ENCODE measurements at places on chromosomes 3 and 15.

DNA sequence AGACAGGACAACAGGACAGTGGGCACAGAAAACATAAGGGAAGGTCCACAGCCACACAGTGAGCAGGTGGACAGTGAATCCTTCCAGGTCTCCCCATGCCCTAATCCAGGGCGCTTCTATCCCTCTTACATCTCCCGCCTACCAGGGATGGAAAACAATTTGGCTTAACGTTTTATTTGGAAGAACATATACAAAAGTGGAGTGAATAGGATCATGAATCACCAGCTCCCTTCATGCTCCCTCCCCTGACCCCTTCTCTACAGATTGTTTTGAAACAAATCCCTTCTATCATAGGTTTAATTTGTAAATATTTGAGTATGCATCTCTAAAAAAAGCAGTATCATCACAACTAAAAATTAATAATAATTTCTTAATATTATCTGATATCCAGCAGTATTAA is 52.5 kb downstream of the CLDN11 start:
- no peak for DNase-seq

DNA sequence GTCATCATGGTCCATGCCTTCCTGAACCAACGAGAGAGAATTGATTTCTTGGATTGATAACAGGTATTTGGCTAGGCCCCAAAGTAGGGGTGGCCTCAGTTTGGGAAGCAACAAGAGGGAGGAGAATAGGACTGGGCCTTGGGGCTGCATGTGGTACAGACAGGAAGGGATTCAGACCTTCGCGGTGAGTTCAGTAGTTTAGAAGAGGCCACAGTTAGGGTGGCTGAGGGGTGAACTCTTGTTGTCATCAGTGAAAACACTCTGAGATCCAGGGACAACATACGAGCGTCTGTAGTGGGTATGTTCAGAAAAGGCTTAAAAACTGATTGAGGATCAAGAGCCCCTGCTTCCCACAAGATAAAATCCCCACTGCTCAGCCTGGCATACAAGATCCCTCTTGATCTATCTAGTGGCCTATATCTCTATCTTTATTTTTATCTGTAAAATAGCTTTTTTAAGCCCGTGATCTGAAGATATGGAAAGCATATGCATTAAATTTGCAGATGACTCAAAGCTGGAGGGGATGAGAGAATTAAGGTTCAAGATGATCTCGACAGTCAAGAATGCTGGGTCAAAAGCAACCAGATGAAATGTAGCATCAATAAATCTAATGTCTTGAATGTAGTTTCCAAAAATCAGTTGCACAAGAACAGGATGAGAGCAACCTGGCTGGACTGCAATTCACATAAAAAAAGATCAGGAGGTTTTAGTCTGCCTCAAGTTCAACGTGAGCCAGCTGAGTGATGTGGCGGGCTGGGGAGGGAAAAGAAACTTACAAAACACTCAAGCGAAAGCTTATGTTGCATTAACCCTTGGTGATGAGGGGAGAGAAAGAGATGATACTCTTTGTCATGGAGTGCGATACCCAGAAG is 221.1 kb upstream of the TLE3 start:
- DNase-seq, result no peak

- DNase-seq, result no peak
These were observed 22.7 kb upstream of the PIAS1 start for GRCh38 chr15:68031404-68031803.

GRCh38 chr15:97013491-97013890 is 683.0 kb downstream of the NR2F2 start:
- DNase-seq, result no peak

GRCh38 chr3:143056372-143056771 is 55.0 kb downstream of the U2SURP start:
- DNase-seq, result no peak

- DNase-seq, result no peak
These were observed 288.2 kb downstream of the BCHE start for GRCh38 chr3:165549037-165549436.

- DNase-seq, result no peak
These were observed 20.8 kb upstream of the NR2C2 start for GRCh38 chr3:14926592-14926991.

- no peak for DNase-seq
These were observed 10.6 kb downstream of the PARP14 start for GRCh38 chr3:122691195-122691594.

GRCh38 chr3:138227650-138228049 is 40.5 kb downstream of the ARMC8 start:
- no peak for DNase-seq

DNA sequence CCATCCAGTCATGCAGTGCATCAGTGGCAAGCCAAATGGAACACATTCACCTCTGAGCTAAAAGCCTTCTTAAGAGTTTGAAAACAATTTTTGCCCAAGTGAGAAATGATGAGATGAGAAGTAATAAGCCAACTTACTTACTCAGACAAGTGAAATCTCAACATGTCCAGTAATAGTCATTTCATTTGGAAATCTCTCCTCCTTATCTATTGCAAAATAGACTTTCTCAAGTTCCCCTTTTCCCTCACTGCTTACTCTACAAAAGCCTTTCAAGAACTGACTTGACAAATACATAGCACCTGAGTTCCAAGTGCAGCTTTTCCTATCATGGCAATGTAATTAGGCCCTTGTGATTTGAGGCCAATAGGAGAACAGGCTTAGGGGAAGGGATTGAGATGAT is 282.3 kb downstream of the SLC9A9 start:
- DNase-seq, result no peak

DNA sequence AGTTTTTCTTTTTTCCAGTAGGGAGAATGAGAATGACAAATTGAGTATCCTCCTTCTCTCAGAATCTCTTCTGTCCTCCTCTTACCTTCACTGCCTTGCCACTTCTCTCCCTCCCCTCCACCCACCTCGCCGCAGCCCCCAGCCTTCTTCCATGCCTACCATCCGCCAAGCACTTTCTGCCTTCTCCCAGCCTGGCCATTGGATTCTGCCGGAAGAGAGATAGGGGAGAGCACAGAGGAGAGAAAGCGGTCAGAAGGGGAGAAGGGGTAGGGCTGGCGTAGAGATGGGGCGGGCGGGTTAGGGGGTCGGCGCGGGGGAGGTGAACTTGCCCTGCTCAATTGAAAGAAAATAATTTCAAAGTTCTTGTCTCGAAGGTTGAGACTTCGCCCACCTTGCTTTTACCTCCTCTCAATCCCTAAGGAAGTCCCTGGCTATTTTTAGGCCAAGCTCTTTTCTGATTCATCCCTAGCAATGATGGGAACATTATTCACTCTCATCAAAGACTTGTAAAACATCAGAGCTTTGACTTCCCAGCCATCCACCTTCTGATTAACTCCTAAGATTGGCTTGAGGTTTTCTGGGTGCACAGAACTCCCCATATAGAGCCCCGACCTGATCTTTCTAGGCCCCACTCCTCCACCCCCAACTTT is 811 bp downstream of the C3orf52 start:
- DNase-seq, result no peak

GRCh38 chr3:159029306-159030026 is 227.6 kb downstream of the MFSD1 start:
- no peak for DNase-seq

DNA sequence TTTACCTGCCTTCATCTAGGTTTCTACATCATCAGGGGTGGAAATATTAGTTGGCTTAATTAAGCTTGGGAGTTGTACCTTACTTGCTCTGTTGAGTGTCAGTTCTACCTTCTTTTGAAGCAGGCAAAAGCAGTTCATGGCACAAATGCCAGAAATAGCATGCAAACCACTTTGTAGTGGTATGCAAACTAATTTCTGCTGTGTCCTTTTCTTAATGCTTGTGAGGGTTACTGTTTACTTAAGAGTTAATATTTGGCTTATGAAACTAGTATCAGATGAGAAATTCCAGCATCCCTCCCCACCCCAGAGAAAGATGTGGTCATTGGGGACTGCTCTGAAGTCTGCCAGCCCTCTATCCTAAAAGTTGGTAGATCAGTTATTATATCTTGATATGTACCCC is 7.1 kb downstream of the ATP2C1 start:
- DNase-seq, result no peak

DNA sequence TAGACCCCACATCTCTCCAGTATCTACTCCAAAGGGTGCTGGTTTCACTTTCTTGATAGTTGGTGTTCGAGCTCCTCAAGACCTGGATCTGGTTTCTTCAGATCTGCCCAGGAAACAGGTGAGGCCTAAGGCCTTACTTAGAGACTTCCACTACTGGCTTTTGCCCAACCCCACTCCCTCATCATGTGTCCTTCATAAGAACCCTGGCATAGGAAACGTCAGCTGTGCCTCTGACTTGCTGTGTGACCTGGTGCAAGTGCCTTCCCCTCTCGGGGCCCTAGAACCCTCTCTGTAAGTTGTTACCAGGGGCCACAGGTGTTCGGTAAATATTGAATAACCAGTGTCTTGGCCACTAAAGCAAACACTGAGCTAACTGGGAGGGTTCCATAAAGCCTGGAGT is 3.9 kb downstream of the OXTR start:
- no peak for DNase-seq

DNA sequence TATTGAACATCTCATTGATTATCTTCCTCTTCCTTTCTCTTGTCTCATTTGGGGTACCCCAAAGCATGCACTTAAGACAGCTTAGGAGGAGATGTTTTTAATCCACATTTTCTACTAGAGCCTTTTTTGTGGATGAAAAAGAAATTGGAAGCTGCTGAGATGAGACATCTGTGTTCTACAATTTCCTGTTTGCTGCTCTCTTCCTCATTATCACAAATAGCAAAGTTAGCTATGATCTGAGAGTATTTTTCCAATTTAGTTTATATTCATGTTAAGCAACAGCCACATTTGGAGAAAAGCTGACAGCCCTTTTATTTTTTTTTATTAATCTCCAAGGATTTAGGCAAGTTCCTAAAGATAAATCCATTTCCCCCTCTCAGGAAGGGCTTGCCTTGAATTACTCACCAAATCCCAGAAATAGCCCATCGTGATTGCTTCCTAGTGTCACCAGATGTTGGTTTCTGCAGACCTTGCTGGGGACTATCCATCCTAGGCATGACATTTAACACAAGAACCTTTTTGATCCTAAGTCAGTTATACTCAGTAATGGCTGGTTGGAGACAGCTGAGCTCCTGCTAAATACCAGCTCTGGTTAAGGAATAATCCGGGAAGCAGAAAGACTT is 70.8 kb upstream of the FILIP1L start:
- no peak for DNase-seq

- DNase-seq, result peak; percentile 83
These were observed 21.3 kb upstream of the GATM start for GRCh38 chr15:45399381-45400212.

DNA sequence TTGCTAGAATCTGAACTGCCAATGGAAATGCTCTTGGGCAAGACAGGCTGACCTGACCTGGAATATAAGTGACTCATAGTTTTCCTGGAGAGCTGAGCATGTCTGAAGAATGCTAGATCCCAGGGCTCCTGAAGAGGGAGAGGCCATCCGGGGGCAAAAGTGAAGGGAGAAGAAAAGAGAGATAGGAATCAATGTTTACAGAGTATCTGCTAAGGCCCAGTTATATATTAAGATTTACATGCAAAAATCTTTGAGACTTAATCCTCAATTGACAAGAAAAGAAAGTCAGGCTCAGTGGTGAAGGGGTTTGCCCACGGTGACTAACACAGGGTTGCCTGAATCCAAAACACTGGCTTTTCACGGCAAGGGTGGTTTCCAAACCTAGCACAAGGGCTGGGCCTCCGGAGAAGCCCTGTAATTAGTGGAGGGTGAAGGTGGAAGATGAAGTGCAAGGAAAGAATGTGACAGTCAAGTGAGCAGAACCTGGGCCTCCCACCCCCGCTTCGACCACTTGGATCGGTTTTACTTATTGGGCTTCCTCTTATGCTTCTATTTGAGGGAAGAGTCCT is 91.7 kb upstream of the FGF12 start:
- no peak for DNase-seq

DNA sequence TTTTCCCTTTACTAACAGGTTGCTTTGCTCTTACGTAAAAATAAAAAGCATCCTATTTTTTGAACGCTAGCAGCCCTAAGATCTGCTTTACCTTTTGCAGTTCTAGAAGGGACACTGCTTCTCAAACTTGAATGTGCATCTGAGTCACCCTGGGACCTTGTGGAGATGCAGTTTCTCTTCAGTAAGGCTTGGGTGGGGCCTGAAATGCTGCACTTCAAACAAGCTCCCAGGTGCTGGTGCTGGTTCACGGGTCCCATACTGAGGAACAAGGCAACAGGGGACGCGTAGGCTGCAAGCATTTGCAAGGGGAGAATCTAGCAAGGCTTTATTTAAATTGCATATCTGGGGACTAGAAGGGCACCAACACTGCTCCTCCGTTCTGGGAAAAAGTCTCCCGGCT is 30.0 kb downstream of the MB21D2 start:
- DNase-seq, result no peak

GRCh38 chr3:166634091-166634746 is 745.9 kb downstream of the ZBBX start:
- DNase-seq, result no peak

DNA sequence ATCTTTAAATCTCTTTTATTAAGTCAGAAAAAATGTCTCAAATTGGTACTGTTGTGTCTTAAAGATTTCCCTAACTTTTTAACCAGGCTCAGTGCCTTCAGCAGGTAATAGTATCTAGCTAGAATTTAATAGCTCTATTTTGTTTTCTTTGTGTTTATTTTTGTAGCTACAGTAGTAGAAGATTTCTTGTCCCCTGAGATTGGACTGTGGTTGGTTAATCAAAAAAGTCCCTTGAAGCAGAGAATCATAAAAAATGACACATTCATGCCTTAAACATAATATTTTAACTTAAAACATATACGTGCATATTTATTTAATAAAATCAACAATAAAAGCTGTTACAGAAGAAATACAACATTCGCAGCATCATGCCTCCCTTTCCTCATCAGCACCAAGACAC is 102.8 kb downstream of the EEFSEC start:
- no peak for DNase-seq

- DNase-seq, result no peak
These were observed 29.0 kb upstream of the TIMP4 start for GRCh38 chr3:12187448-12188327.

GRCh38 chr15:50184863-50185504 is 3.0 kb downstream of the SLC27A2 start:
- no peak for DNase-seq

GRCh38 chr3:100389025-100389424 is 11.9 kb downstream of the TOMM70 start:
- DNase-seq, result no peak

GRCh38 chr15:97977734-97978133 is 17.2 kb downstream of the ARRDC4 start:
- DNase-seq, result no peak

- peak; percentile 33 for DNase-seq
These were observed 18.3 kb downstream of the CFAP161 start for GRCh38 chr15:81152339-81152738.

GRCh38 chr3:184058029-184058428 is 5.2 kb downstream of the HTR3C start:
- no peak for DNase-seq

GRCh38 chr15:38651328-38652038 is 86.9 kb upstream of the RASGRP1 start:
- no peak for DNase-seq

DNA sequence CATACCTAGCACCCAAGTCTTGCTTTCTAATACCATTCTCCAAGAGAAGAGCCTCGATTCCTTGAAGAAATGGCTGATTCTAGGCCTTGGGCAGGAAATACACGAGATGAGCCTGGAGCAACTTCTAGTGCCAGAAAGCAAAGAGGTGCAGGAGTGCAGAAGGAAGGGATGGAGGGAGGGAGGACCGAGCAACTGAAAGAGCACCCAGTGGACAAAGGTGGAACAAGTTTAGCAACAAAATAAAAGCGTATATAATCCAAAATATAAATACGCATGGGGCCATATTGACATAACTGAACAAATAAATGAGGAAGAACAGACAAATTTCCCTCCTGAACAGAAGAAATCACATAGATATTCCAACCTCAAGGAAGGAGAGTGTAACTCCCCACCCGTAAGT is 34.4 kb downstream of the CHSY1 start:
- DNase-seq, result no peak
